ENCODE measurements at places on chromosomes 4 and X.

- no peak for DNase-seq
Measured at GRCh38 chrX:32392655-32393054, 818.7 kb downstream of the DMD start.

- no peak for DNase-seq
Measured at GRCh38 chr4:850323-850945, 24.5 kb upstream of the CPLX1 start.

DNA sequence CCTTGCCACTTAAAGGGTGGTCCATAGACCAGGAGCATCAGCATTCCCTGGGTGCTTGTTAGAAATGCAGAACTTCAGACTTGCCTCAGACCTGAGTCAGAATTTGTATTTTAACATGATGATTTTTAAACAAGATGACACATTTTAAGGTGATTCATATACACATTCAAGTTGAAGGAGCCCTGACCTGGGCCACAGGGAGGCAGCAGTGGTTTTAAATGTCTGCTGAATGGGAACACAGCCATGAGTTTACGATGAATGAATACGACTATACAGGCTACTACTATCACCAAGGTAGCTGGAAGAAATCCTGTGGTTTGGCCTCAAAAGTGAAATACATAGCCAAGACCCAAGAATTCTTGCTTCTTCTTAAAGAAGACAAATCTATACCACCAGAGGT is 2.9 kb downstream of the HDAC8 start:
- DNase-seq = no peak

- no peak for DNase-seq
Measured at GRCh38 chrX:30822068-30822681, 66.9 kb downstream of the TAB3 start.

DNA sequence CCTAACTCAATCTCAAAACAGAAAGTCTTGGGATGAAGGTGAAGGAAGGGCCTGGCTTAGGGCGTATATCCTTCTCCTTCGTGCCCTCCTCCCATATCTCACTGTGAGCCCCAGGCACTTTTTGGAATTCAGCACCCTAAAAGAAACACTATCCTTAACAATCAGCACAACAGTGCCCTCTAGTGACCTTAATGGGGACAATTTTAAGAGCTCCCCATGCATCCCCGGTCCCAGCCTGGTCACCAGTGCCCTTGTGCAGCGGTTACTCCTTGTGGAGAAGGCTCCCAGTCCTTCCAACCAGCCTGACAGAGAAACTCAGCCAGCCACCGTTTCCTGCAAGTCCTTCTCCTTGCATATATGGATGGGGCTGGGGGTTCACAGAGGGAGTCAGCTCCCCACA is 4.2 kb downstream of the PAK3 start:
- no peak for DNase-seq

DNA sequence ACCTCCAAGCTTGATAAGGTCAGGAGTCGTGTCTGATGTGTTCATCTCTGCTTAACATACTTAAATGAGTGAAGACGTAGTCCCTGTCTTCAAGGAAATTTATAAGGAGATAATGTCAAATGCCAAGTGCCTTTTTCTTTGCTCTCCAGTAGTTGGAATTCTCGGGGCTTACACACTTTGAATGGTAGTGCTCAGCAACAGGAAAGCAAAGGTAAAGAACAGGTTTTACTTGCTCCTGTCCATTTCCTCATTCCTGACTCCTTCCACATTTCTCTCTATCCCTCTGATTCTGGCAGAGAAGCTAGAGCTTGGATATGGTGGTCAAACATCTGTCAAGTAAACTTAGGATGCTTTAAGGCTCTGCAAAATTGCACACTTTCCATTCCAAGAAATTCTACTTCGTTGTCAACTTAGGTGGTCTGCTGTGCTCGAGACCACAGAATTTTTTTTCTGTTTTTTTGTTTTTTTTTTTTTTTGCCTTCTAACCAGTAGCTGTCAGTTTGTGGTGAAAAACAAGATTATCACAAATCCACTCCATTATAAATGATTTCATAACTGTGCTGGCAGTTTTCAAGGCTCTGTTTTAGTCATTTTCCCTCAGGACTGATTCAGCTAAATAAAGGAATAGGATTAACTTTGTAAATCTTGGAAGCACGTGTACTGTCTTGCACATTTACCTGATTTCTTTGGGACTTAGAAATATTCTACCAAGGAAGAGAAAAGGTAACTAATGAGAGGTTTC is 180.8 kb upstream of the ANXA3 start:
- DNase-seq = no peak

DNA sequence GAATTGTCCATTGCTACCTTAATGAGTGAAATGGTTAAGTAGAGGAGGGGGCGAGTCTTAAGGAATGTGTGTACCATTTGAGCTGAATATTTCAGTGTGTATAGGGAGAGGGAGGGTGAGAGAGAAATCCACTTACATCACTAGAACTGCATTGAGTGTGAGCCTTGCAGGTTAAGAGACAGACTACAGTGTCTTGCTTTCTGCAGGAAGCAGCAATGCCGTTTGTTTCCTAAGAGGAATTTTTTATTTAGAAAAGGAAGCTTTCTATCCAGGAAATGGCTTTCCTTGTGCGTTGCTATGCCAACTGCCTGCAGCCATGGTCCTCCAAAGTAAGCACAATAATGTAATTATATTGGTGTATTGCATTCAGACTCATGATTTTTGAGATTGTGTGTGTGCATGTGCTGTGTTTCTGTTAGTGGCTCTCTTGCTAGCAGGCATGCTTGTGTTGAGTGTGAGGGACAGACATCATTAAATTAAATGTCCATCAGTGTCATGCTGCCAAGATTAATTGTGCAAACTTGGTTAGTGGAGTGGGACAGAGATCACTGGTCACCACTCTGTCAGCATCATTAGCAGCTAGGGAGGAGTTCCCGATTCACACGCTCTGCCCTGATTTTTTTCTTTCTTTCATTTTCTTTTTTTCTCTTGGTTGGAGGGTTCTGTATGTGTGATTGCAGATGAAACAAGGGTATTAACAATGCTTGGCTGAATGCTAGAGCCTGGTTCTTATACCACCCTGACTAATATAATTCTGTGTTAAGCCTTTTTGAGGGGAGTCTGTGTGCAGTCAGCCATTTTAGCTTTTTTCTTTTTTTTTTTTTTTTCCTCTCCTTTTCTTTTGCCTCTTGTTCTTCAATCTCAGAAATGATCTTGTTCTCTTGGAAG is 164.3 kb downstream of the RAPGEF2 start:
- DNase-seq = no peak

DNA sequence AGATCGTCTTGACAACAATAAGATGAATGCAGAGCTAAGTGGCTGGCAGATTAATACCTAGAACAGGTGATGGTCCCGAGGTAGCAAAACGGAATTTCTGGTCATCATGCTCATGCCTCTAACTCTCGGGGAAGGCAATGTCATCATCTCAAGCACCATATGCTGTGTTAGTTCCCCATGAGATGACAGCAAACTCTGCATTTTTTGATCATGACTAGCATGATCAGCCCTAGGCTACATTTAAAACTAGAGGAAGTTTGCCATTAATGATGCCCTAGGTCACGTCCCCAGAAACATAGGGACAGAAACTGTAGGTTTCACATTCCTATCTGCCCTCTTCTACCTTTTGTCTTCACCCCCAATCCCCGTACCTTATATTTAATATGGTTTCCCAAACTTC is 11.6 kb downstream of the LPAR4 start:
- DNase-seq = no peak

DNA sequence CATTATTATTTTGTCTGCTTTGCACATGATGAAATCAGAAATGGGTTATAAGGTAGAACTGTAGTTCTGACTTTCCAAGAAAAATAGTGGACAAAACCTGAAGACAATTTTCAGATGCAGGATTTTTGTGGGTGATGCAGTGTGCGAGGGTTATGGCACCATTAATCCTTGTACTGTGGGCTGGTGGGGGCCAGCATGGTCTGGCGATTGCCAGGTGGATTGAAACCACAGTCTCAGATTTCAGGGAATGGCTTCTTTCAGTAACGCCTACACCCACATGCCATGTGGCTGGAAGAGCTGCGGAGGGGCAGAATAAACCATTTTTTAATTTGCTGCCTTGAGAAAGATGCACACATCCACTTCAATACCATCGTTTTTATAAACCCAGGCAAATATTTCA is 150.5 kb downstream of the ARSF start:
- no peak for DNase-seq

DNA sequence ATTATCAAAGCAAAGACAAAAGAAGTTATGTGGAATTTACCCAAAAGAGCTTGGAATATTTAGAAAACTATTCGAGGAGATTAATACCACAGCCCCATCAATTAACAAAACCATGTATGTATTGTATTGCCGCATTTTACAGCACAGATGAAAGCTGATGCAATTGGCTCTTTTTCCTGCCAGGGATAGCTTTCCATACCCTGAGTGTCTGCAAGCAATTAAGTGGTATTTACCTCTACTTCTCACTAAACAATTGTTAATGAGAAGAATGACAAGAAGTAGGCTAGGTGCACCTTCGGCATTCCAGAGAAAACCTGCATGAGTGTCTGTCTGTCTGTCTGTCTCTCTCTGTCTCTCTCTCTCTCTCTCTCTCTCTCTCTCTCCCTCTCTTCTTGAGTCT is 219.5 kb downstream of the PAPSS1 start:
- no peak for DNase-seq

GRCh38 chr4:72418458-72418857 is 150.6 kb downstream of the ADAMTS3 start:
- no peak for DNase-seq

Data from activated CD8-positive, alpha-beta memory T cell treated with anti-CD3 and anti-CD28 coated beads for 4 hours (primary cell).